Activated CD4-positive, alpha-beta T cell treated with anti-CD3 and anti-CD28 coated beads, Interleukin-10, Interleukin-2, amounts not matched to agents 100 ng/mL and 50 ng/mL, durations not matched to agents 16 hours and 8 hours (primary cell): ENCODE measurements at places on chromosomes 2 and 18.

DNA sequence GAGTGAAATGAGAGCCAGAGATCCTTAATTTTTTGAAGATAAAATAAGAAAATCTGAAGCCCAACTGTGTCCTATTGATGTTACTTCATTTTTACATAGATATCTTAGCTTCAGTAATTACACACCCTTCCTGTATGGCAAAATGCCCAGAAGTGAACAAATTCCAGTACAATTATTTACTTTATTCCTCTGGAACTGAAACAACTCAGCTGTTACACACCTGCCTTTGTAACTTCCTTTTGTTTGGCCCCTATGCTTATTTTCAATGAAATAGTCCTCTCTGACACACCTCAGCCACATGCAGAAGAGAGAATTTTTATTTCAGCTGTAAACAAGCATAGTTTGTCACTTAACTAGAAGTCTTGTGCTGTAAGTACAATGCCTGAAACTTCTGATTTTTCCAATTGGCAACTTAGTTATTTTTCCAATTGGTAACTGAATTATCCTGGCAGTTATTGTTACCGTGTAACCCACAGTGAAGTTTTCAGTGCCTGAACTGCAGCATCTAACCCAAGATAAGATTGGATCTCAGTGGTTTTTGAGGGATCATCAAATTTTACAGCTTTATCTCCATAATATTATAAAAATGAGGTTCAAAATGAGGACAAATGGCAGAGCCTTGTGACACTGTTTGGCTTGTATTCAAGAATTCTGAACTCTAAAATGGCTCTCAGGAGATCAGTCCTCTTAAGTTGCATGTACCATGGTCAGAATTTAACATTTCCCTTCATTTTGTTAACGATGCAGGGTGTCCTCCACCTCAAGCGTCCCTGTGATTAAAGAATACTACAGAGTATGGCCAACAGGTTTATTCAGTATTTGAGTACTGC lies 82.6 kb downstream of the PKP4 start:
- no peak for DNase-seq

DNA sequence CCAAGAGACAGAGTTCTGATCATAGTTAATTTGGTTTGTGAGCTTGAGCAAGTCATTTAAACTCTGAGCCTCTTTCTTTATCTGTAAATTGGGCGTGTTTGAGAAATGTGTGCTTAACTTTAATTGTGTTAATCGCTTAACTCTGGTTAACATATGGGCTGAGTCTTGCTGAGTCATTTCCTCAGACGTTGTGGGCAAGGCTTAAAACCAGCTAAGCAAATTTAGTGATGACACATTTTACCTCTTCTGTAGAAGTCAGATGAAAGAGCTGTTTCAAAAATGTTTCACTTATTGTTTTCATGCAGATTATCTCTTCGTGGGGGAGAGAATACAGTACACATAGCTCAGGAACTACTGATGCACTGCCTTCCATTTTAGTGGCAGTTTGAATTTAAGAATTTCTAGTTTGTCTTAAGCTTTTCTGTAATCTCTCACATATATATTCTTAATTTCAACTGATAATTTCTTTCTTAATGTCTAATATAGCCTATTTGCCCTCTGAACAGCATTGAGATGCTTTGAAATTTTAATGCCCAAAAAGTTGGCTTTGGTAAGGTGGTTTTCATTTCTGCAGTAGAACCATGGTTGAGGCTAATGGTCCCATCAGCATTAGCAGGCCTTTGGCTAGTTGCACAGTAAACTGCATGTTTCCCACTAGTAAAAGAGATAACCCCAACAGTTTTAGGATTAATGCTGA lies 34.9 kb downstream of the RAB10 start:
- DNase-seq = peak; percentile 91

GRCh38 chr2:175844169-175844568 lies 157.9 kb downstream of the LNPK start:
- DNase-seq = no peak

- no peak for DNase-seq
Observed at GRCh38 chr18:29465526-29465925, 1288.6 kb upstream of the CDH2 start.

- DNase-seq = no peak
Observed at GRCh38 chr2:19346983-19347618, 11.3 kb downstream of the OSR1 start.

- no peak for DNase-seq
Observed at GRCh38 chr2:226351711-226352110, 447.9 kb downstream of the IRS1 start.

- DNase-seq = no peak
Observed at GRCh38 chr2:227474410-227474809, 2.5 kb downstream of the AGFG1 start.

- DNase-seq = no peak
Observed at GRCh38 chr2:48272199-48272598, 257.8 kb upstream of the STON1 start.

DNA sequence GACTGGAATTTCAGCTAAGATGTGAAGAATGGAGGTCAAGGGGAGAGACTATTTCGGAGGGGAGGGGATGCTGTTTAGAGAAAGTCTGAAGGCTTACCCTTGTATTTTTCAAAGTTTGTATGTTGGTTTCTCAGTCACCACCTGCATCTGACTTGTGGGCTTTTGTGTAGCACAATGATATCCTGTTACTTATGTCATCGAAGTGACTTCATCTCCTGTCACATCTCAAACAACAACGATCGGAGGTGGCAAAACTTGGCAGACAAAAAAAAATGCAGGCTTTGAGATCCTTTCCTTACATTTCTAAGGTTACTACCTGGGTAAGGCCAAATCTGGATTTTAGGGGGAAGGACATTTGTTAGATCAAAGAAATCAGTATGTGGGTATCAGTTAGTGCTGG lies 11.7 kb upstream of the CXCR4 start:
- peak; percentile 58 for DNase-seq

GRCh38 chr2:28350196-28350595 lies 42.5 kb upstream of the FOSL2 start:
- DNase-seq = no peak

- DNase-seq = no peak
Observed at GRCh38 chr2:44075541-44075940, 79.8 kb upstream of the LRPPRC start.

DNA sequence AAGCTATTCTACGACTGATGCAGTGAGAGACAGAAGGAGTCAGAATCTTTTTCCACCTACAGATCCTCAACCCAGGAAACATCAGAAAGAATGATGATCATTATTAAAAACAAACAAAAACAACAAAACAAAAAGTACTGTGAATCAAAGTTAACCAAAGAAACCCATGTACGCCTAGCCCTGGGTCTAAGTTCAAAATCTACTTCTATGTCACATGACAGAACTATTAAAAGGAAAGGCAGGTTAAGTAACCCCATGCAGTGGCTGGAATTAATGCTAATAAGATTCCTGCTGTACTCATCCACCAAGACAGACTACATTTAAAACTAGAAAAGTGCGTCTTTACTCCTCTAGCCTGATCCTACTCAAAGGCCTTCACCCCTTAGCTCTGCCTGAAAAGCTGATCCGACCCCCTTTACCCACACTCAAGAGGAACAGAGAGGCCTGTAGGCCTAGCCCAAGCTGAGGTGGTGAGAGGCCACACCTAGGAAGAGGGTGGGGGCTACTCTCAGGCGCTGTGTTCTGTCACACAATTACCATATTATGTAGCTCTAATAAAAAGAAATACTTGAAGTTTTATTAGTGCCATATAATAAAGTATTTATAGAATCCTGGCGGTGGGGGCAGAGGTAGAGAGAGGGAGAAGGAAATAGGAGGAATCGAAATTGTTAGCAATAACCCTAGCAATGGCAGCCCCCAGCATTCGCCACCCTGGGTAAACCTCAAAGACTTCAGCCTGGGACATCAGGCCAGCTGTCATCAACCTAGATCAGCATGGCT lies 37.1 kb downstream of the NHEJ1 start:
- no peak for DNase-seq

DNA sequence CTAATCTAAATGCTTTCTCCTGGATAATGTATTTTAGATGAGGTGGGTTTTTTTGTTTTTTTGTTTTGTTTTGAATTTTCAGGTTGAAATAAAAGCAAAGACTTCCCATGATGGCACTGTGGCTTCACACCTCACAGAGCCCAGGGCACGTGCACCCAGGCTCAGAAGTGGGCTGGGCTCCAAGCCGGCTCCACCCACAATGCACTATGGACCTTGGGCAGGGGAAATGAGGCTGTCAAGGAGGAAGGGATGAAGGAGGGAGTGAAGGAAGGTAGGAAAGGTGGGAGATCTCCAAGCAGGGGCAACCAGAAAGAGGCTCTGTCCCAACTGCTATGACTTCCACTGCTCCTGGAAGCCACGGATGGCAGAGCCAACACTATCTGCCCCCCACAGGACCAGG lies 60.4 kb downstream of the BIN1 start:
- no peak for DNase-seq

DNA sequence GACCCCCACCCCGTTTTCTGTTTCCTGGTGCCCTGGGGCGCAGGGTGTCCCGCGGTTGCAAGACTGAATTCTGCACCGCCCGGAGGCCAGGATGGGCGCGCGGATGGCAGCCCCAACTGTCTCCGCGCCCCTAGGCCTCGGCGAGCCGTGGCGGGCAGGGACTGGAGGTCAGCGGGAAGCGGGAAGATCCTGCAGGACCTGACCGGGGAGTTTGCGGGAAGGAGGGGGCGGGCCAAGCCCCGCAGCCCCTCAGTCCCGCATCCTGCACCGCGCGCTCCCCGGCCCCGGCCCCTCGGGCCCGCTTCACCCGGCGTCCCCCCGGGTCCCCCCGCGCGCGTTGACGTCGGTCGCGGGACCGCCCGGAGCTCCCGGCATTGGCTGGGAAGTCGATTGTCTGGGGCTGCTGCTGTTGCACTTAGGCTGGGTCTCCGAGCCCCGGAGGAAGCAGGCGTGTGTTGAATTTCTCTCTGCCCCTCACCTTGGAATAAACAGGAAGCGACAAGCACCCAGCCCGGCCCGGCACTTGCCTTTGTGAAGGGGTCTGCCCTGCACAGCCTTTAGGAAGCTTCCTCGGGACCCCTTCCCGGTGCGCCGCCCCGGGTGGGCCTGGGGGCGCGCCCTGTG lies at the start of gene LDLRAD4:
TSS of gene LDLRAD4 (plus strand) at position 393 of the 624 bp plus-strand sequence.
- peak; percentile 38 for DNase-seq

- DNase-seq = no peak
Observed at GRCh38 chr2:203840655-203841205, 26.8 kb upstream of the CTLA4 start.

- DNase-seq = no peak
Observed at GRCh38 chr2:239650674-239651073, 249.9 kb upstream of the HDAC4 start.
